ENCODE measurements at places on chromosomes 7 and 10. TPM values are rescaled to one million over a fixed set of nuclear protein-coding genes. Genes with fewer than 3 reads are reported as not detected.

GLI3 gene
- 1.4 TPM for total RNA-seq

NXPH1 gene
- not detected for total RNA-seq

CCNJ gene
- 5.2 TPM for total RNA-seq

MMP21 gene
- total RNA-seq, result not detected

ZNF467 gene
- total RNA-seq, result 0.13 TPM

HPS6 gene
- 21.6 TPM for total RNA-seq

ODAD2 gene
- not detected for total RNA-seq

CPVL gene
- total RNA-seq, result 497 TPM

GIMAP7 gene
- total RNA-seq, result not detected

FXYD4 gene
- not detected for total RNA-seq

BMPER gene
- 0.05 TPM for total RNA-seq

TMEM178B gene
- 0.48 TPM for total RNA-seq

ITIH5 gene
- 14.2 TPM for total RNA-seq

PKD2L1 gene
- total RNA-seq, result not detected

IGF2BP3 gene
- total RNA-seq, result 85.6 TPM

OR2A12 gene
- total RNA-seq, result not detected

SLC16A9 gene
- 0.03 TPM for total RNA-seq

AASS gene
- total RNA-seq, result 14.9 TPM

PYROXD2 gene
- total RNA-seq, result 3.2 TPM

HKDC1 gene
- 0.61 TPM for total RNA-seq

SORCS1 gene
- total RNA-seq, result 6.4 TPM

SH3PXD2A gene
- 0.48 TPM for total RNA-seq

PIP gene
- not detected for total RNA-seq

CNPY1 gene
- total RNA-seq, result not detected

IKZF1 gene
- total RNA-seq, result not detected

AKR1C8 gene
- total RNA-seq, result not detected

CRCP gene
- total RNA-seq, result 38.3 TPM

CLEC2L gene
- total RNA-seq, result not detected

COL17A1 gene
- 0.45 TPM for total RNA-seq

HMX3 gene
- total RNA-seq, result 0.32 TPM

FFAR4 gene
- total RNA-seq, result not detected

BTAF1 gene
- total RNA-seq, result 24.6 TPM

TRRAP gene
- 11.9 TPM for total RNA-seq

PPIF gene
- total RNA-seq, result 25.1 TPM

PFKFB3 gene
- total RNA-seq, result 22.8 TPM

COL1A2 gene
- 0.05 TPM for total RNA-seq

All from SK-MEL-5 (cell line).